ENCODE measurements at places on chromosomes 2 and 18. TPM values are rescaled to one million over a fixed set of nuclear protein-coding genes. Genes with fewer than 3 reads are reported as not detected.

DNA sequence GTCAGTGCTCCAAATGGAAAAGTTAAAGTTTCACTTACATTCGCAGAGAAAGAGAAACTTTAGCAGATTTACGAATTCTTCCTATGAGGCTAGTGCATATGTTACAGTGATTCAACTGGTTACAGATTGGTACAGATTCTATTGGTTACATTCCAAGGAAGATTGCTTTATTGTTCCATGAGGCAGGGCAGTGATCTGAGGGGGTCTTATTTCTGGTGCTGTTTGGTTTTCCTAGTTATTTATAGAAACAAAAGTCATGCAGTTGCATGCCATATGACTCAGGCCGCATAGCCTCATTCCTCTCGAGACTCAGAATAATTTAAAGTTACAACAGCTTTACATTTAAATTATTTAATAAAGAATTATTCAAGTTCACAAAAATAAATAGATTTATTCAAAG, 385.4 kb upstream of the SYT4 start:
- no peak for DNase-seq

DNA sequence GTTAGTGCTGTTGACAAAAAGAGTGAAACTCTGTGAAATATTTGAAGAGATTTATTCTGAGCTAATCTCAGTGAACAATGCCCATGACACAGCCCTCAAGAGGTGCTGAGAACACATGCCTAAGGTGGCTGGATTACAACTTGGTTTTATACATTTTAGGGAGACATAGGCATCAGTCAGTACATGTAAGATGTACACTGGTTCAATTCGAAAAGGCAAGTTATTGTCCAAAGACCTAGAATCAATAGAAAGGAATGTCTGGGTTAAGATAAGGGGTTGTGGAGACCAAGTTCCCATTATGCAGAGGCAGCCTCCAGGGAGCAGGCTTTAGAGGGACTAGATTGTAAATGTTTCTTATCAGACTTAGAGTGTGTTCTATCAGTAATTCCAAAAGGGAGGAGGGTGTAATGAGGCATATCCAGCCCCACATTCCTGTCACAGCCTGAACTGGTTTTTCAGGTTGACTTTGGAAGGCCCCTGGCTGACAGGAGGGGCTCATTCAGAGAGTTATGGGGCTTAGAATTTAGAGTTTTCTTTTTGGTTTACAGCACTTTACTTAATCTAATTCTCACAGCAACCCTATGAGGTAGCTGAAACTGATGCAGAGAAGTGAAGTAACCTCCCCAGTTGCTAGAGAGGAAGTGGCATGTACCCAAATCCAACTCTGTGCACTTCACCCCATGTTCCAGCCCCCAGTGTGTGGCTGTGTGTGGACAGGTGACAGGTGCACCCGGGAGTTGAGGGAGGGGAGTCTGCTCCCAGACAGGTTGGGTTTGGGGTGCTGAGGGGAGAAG, 28.3 kb upstream of the ASAP2 start:
- DNase-seq: no peak

DNA sequence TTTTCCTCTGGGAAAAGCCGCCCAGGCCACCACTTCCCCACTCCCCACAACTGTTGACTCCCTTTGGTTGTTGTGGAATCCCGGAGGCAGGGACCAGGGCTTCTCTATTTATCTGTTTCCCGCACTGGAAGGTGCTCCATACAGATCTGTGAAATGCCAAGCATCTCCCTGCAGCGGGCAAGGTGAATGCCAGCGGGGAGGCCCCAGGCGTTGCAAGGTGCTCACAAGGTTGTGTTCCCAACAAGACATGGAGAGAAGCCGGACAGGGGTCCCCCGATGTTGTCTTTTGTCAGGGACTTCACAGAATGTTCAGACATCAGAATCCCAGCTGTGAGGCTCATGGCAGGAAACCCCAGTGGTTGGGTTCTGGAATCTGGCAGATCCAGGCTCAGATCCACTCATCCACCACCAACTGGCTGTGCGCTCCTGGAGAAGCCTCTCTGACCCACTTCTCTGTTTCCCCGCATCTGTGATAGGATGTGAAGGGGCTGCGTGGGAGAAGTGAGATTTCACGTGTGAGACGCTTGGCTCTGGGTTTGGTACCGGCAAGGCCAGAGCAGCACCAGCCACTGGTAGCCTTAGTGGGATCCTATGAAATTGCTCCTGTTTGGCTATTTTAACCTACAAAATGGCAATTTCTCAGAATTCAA, 8.6 kb upstream of the NEU2 start:
- DNase-seq: no peak

- no peak for DNase-seq
These were observed 258.8 kb downstream of the ZNF407 start for GRCh38 chr18:74856434-74856833.

Gene CAVIN2
- not detected for total RNA-seq

Data from activated CD8-positive, alpha-beta memory T cell treated with anti-CD3 and anti-CD28 coated beads, Interleukin-2, amount 10 ng/mL, durations not matched to agents 7 days and 5 days (primary cell).